CD4-positive, alpha-beta T cell treated with Interleukin-4 for 4 hours (primary cell): ENCODE measurements at places on chromosomes 2 and 18.

- no peak for DNase-seq
These were observed 31.0 kb upstream of the TMEM17 start for GRCh38 chr2:62536873-62537547.

GRCh38 chr2:68817306-68817705, 53.9 kb downstream of the BMP10 start:
- DNase-seq = no peak

DNA sequence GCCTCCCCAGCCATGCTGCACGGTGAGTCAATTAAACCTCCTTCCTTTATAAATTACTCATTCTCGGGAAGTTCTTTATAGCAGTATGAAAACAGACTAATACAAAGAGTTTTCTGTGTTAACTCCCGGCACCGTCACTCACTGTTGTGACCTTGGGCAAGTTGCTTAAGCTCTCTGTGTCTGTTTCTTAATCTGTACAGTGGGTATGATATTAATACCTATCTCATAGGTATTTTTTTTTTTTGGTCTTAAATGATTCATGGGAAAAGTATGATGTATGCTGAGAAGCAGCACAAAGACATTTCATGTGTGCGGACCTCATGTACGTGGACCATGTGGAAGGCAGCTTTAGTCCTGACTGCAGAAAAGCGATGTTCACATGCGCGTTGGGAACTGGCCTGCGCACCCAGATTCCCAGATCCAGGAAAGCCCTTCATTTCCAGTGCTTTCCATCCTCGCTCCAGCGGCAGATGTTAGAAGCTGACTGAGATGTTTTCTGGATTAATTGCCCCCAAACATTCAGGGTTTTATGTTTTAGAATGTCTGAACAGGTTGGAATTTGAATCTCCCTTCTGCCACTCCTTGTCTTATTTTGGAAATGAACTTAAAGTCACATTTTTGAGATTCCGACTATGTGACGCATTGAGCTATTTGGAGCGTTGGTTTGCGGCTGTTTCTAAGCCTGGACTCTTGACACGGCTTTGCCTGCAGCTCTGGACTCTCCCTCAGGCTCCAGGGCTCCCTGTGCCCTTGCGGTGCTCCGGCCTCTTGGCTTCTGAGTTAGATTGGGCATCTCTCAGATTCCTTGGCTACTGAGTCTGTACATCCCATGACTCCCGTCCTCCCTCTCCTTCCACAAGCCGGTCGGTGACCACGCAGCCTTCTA, 61.4 kb downstream of the SLC4A3 start:
- DNase-seq = no peak

DNA sequence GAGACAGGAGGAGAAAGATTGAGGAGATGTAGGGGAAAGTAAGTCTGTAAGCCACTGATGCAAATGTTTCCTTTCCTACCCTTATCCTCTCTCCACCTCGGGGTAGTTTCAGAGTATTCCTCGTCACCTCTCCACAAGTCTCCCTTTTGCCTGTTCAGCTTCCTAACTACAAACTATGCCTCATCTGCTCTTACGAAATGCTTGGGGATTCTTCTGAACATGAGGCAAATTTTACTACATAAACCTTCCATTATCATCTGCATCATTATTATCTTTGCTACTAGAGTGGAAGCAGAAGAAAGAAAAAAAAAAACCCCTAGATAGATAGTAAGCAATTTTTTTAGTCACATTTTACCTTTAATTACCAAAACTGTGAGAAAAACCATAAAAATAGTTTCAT, 43.1 kb upstream of the CWC22 start:
- no peak for DNase-seq

DNA sequence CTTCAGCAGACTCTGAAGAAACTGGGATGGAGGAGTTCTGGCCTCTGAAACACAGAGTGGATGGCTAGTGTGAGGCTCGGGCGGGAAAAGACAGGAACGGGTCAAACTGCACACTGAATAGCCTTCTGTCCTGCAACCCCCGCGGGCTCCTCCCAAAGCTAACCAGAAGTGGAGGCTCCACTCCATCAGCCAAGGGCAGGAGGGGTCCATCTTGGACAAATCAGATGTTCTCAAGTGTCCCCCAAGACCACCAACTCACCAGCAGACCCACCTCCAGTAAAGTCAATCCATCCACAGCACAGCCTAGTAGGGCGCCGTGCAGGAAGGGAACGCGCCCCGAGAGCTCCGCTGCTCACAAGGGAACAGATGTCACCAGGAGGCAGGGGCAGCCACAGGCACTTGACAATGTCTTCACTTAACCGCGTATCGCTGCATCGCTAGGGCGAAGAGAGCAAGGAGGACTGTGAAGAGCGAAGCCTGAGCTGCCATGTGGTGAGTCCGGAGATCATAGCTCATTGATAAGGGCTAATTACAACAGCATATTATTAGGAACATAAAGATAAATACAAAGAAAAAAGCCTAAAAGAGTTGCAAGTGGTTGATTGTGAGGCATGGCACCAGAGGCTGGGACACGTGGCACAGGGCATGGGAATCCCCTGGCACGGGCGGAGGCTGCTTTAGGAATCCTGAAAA, 494.6 kb upstream of the MYT1L start:
- DNase-seq = no peak

DNA sequence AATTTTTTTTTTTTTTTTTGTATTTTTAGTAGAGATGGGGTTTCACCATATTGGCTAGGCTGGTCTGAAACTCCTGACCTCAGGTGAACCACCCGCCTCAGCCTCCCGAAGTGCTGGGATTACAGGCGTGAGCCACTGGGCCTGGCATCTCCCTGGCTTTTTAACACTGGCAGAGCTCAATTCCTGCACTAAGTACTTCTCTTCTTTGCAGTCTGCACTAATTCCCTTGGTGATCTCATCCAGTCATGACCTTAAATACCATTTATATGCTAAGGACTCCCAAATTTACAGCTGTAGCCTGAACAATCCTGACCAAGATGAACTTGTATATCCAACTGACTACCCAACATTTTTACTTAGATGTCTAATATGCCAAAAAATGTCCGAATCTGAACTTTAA, 10.2 kb downstream of the PREPL start:
- no peak for DNase-seq

DNA sequence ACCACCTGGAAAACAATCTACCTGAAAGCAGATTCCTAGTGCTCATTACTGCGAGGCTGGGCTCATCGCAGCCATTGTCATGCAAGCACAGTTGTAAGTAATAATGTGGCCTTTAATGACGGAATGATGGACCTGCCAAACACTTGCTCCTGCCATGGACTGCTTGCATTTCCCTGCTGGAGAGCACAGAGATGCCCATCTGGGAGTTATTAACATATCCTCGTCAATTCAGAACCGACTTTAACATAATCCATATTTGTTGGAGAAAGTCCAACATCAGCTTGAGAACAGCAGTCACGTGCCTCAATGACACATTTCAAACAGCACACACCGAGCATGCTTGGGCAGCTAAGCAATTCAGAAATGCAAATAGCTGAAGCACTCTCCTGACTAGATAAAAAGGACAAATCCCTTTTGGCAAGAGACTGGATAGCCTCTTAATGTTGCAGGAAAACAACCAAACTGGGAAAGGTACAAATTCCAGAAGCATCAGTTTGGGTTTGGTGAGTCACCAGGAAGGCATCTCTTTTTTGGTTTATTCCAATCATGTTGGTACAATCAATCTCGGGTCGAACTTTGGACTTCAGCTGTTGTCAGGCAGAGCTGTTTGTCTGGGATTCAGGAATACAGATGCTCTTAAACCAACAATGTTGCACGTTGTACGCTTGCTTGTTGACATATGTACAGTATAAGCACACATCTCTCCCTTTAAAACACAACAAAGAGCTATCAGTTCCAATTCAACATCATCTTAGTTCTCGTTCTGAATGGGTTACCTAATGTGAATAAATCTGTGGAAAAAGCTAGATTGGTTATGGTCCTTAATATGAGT, 395.8 kb downstream of the LNPK start:
- no peak for DNase-seq

- DNase-seq = no peak
These were observed 52.3 kb upstream of the ROCK2 start for GRCh38 chr2:11396467-11397445.

DNA sequence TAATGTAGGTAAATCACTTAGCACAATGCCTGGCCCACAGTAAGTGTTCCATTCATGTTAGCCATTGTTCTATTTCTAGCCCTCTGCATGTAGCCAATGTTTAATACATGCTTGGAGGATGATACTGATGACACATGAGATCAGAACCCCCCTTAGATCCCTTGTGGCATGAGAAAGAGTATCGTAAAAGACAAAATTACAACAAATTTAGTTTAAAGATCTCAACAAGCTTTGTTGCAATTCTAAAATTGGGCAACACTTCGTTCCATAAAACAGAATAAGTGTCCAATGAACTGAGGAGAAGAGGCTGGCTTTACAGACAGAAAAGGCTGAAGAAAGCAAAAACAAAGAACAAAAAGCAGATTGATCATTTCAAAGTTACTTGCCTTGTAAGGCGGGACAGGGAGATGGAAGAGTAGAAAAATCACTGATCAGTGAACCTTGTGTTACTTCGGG, 148.7 kb upstream of the SLC1A4 start:
- no peak for DNase-seq

- DNase-seq = no peak
These were observed 103.3 kb downstream of the PLA2R1 start for GRCh38 chr2:159959136-159959535.

DNA sequence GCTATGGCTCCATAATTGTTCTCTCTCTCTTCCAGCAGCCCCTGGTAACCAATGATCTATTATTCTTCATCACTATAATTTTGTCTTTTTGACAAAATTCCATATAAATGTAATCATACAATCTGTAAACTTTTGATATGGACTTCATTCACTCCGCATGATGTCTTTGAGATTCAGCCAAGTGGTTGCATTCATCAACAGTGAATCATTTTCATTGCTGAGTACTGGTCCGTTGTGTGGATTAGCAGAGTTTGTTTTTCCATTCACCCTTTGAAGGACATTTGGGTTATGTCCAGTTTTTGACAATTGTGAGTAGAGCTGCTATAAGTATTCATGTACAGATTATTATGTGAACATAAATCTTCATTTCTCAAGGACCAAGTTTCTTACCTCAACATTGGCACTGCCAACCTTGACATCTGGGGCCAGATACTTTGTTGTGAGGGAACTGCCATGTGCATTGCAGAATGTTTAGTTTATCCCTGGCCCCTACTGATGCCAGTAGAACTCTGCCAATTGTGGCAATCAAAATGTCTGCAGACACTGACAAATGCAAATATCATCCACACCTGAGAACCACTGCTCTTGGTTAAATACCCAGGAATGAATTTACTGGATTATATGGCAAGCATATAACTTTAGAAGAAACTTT, 48.4 kb upstream of the BCL2L11 start:
- no peak for DNase-seq

GRCh38 chr2:128228894-128229293, 89.8 kb downstream of the HS6ST1 start:
- DNase-seq = no peak

DNA sequence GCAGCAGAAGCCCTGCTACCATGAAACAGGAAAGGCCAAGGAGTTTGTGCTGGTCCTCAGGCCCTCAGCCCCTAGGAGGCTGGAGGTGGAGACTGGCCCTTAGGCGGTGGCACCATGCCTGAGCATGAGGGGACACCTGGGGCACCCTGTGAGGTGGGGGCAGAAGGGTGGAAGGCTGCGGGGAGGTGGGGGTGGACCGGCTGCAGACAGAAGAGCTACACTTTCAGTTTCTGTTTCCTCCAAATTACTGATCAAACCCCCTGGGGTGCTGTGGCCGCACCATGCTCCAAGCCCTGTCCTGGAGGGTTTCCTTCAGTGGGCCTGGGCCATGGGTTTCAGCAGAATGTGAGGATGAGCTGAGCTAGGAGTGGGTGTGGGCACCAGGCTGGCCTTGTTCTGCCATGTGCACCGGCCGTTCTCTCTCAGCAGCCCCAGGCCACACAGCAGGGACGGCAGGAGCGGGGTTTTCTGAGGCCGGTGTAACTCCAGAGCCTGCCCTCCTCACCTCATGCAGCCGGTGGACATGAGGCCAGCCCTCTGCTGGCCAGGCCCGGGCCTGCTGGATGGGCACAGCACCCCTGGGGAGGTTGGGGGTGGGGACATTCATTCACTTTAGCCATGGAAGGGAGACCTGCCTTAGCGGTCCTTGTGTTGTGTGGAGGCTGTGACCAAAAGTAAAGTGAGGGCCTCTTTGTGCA, 51.5 kb downstream of the PLEKHB2 start:
- DNase-seq = no peak

DNA sequence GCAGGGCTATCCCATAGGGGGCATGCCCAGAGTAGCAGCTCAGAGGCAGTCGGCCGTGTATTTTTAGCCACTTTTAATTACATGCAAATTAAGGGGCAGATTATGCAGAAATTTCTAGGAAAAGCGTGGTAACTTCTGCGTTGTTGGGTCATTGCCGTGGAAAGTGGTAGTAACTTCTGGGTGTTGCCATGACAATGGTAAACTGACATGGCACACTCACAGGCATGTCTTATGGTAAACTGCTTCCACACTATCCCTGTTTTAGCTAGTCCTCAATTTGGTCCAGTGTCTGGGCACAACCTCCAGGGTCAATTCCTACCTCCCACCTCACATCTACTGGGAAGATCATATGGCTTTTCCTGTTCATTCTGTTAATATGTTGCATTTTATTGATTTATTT, 428.9 kb upstream of the FANCL start:
- no peak for DNase-seq

DNA sequence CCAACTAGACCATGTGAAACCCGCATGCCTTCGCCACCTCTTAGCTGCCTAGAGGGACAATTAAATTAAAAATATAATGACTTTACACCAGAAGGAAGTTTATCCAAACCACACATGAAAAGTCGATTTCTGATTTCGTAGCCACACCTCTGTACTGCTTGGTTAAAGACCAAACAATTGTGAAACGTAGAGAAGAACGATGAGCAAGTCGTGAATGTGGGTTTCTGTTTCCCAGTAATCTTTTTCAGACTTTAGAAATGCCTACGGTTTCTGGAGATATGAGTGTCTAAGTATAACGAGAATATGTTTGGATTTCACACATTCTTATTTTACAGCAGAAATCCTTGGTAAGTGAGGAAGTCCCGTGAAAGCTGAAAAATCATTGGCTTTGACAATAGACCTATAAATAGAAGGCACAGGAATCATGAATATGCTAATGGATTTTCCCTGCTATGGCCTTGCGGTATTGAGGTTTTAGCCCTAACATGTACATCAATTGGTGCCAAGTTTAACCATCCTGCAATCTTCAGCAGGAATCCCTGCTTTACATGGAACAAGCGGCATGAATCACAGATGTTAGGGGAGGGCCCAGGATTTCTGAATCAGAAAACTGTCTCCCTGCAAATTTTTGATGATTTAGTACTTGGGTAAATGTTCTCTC, 105.6 kb downstream of the TTC32 start:
- no peak for DNase-seq

- no peak for DNase-seq
These were observed 109.6 kb downstream of the PRELID3A start for GRCh38 chr18:12517142-12517825.

DNA sequence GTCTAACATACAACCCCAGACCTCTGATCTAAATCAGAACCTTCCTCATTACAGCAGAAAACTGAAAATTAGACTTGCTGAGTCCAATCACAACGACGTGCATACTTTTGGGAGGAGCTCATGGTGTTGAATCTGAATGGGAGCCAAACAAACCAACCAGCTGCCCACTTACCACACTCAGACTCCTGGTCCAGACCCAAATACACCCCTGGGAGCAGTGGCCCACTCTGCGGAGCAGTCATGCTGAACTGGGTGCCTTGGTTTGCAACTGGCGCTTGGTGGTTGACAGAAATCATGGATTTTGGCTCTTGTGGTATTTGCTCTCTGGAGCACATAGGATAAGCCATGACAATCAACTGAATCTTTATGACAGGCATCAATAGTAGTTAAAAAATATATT, 253.6 kb upstream of the TNP1 start:
- no peak for DNase-seq

GRCh38 chr2:78011251-78011650, 489.1 kb upstream of the LRRTM4 start:
- DNase-seq = no peak
